ENCODE measurements at places on chromosomes 12 and 14.

DNA sequence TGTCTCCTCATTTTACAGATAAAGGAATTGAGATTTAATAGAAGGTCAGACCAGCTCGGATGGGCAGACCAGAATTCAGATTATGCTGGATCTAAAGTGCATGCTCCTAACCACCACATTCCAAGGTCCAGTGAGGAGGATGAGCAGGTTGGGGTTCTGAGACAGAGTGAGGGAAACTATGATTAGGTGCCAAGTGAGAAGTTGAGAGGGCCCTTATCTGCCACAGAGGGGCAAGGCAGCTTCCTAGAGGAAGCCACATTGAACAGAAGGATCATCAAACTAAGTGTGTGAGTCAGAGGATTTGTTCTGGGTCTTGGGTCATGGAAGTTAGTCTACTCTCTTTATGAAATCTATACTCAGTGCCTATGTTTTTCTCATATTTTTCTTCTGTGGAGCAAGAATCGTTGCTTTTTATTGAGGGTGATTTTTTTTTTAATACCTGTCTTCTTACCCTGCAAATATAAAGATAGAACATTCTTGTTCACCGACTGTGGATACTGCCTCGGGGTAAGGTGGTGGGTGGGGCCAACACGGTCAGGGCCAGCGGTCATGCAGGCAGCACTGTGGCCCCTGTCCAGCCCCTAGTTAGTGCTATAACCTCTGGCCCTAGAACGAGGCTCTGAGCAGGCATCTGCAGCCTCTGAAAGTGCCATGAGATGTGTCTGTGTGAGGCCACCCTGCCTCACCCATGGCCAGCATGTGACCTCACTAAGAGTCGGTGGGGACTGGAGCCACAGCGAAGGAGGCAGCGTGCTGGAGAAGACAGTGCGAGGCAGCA, 55.6 kb upstream of the PTHLH start:
- no peak for DNase-seq

GRCh38 chr14:47438650-47439140, 236.7 kb downstream of the MDGA2 start:
- no peak for DNase-seq

DNA sequence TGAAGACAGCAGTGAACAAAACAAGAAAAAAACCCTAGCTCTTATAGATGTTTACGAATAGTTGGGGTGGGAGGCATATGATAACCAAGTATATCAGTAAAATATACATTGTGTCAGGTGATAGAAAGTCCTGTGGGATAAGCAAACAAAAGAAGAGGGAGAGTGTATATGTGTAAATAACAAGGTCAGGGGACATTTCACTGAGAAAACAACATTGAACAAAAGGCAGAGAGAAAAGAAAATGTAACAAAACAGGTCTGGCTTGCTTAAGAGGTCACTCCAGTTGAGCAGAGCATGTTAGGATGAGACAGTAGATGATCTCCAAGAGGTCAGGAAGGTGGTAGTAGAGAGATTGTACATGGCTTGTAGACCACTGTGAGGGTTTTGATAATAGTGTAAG, 304.1 kb downstream of the ACSS3 start:
- no peak for DNase-seq

- DNase-seq, result no peak
Observed at GRCh38 chr12:75939016-75939642, 92.4 kb downstream of the PHLDA1 start.

DNA sequence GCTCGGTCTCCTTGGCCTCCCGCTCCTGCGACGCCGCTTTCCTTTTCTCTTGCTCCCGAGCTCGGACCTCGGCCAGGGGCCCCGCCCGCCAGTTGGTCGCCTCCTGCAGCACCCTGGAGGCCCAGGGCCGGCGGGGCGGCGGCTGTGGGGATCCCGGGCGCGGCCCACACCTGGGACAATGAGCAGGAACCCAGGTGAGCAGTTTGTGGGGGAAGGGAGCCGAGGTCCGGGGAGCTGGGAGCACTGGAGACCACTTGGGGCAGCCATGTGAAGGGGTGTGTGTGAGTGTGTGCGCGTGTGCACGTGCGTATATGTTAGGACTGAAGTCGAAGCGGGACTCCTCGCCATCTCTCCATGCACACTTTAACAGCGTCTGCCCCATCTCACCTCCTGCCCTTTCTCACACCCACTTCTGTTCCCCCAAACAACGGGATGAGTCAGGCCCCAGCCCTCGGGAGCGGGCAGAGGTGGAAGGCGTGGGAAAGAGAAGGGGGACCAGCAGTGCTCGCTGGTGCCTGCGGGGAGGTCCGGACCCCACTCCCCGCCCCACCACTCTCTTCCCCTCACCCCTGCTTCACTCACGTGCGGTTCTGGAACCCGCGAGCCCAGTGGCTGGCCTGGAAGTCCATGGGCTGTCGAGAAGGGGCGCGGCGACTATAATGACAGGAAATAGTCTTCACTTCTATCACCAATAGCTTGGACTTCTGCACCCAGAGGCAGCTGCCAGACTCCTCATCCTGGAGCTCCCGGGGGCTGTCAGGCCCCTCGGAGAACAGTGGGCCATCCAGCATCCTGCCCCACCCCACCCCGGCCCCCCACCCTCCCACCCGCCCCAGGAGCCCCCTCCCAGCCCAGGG, 450 bp downstream of the DDN start:
- peak; percentile 51 for DNase-seq

DNA sequence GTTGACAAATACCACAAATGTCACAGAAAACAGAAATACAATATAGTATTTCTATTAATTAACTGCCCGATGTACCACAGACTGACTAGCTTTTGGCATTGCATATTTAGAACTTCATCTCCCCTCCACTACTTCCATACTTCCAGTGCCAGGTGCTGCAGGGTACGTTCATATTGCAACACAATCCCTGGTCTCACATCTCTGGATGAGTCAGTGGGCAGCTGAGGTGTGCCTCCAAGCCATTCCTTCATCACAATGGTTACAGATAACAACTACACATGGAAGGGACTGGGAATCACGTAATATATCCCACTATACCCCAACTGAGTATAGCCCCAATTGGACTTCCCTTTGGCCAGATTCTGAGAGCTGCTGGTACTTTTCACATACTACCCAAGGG, 31.1 kb downstream of the CCDC198 start:
- DNase-seq, result no peak

- DNase-seq, result no peak
Observed at GRCh38 chr14:55043528-55043927, 7.9 kb upstream of the MAPK1IP1L start.

DNA sequence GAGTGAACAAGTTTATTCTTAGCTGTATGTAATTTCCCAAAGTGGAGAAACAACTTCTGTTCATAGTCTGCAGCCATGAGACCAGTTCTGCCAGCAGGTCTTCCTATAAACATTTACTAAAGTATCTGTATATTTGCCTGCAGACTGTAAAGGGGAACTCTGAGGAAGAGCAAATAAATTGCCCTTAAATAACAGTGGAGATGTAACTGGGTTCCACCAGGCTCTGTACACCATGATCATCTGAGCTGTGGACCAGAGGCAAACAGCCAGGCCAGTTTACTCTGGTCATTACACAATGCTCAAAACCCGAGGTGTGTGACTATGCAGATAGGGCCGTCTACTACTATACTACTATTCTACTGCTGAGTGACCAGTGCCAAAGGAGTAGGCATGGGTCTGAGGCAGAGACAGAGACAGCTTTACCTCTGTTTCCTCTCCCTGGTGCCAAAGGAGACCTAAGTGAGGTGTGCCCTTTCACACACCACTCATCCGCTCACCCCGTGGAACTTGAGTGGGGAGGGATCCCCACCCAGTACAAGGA, 21.1 kb upstream of the CERS5 start:
- DNase-seq, result no peak

DNA sequence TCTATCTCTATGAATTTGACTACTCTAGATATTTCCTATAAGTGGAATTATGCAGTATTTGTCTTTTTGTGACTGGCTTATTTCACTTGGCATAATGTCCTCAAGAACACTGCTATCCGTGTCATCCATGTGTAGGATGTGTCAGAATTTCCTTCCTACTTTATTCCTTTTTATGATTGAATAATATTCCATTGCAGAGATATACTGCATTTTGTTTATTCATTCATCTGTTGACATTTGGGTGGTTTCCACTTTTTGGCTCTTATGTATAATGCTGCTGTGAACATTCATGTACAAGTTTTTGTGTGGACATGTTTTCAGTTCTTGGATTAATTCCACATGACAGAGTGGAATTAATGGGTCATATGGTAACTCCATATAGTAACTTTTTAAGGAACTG, 45.7 kb upstream of the ATP2A2 start:
- DNase-seq, result no peak

DNA sequence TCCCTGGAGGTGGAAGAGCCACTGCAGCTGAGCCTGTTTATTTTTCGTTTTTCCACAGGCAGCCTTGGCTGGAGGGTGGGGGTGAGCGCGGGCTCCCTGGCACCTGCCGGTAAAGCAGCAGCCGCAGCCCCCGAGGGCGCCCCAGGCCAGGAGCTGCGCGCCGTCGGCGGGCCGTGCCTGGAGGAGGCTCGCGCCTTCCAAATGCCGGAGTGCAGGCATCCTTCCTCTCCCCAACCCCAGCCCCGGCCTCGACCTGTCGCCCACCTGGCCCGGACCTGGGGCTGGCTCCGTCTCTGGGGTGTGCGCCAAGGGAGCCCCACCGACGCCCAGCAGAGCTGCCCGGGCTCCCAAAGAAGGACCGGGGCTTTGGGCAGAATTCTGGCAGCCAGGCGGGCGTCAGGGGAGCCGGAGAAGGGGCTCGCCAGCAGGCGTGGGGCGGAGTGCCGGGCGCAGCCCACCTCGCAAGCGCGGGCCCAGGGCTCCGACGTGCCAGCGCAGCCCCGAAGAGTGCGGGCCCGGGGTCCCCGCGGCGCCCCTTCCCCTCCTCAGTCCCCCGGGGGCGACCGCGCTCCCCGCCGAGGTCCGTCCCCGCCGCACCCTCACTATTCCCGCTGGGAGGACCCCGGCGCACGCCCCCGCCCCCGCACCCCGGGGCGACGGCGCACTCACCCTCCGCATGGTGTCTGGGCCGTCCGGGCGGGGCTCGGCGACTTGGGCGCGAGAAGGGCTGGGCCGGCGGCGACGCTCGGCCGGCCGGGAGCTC, 130.3 kb downstream of the NDUFA12 start:
- no peak for DNase-seq

GRCh38 chr12:121176826-121177529, 33.0 kb upstream of the P2RX4 start:
- DNase-seq, result no peak

DNA sequence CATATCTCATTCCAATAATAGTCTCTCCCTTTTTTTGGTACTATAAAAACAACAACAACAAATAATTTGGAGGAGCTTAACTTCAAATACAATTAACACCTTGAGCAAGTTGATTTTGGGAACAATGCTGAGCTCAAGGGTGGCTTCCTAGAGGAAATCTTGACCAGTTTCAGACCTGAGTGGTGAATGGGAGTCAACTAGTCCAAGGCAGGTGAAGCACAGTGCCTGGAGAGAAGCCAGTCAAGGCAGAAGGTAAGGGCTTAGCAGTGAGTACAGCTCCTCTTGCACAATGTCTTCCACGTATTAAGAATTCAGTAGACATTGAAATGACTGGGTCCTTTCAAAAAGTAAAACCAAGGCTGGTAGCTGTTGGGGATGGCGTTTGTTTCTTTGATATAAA, 444.8 kb downstream of the ATP23 start:
- DNase-seq, result no peak

Data from SK-N-DZ (cell line).